ENCODE measurements at places on chromosomes 2 and 18.

- DNase-seq, result peak; percentile 19
Observed at GRCh38 chr2:16635791-16636699, 29.6 kb downstream of the CYRIA start.

- DNase-seq, result no peak
Observed at GRCh38 chr18:36597636-36598035, 231.2 kb downstream of the TPGS2 start.

DNA sequence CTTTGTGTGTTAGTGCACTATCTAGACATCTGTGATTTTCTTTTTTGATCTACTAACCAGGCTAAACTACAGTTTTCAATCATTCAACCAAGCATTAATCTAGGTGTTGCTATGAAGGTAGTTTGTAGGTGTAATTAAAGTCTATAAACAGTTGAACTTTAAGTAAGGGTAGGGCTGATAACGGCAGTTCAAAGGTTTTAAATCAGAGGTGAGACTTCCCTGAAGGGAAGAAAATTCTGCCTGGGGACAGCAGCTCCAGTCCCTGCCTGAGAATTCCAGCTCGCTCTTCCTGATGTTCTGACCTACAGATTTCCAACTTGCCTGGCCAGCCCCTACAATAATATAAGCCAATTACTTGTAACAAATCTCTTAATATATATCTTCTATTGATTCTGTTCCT, 663.9 kb downstream of the MBD2 start:
- no peak for DNase-seq

- no peak for DNase-seq
Observed at GRCh38 chr2:226137201-226137811, 662.3 kb downstream of the IRS1 start.

- DNase-seq, result no peak
Observed at GRCh38 chr2:173226899-173227698, 127.6 kb upstream of the CDCA7 start.

DNA sequence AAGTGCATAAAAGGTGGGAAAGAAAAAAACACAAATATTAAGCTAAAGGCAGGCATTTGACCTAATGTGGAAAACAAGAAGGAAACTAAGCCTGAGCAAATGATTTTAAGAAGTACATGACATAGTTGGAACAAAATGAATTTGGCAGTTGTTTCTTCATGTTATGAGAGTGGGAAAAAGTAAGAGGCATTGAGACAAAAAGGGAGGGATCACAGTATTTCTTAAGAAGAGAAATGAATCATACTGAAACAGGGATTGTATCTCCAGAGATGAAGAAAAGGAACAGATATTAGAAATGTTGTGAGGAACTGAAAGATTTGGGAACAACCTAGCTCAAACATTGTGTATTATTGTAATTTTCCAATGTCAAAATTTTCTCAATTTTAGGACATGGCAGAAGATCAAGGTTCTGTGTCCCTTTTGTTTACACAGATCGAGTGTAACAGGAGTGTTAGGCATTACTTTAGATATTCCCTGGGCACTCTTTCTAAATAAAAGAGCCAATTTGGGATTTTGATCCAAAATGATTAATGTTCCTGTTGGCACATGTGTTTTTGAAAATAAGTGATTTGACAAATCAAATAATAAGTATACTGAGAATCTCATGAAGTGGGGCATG, 98.6 kb downstream of the CALCRL start:
- no peak for DNase-seq

GRCh38 chr2:238722883-238723282, 125.0 kb upstream of the TWIST2 start:
- DNase-seq, result no peak

DNA sequence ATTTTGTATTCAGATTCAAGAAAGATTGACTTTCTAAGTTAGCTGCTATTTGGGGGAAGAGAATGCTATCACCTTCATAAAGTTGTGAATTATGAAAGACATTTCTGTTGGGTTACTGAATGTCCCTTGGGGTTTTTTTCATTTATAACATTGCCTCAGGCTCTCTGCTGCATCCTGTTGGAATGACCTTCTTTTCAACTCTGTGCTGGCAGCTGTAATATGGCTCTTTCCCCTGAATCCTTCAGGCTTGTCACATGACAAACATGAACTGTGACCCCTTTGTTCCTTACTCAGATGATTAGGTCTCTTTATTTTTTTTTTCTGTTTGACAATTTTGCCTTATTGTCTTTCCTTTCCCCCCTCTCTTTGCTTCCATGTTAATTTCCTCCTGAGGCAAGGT, 159.8 kb downstream of the TAF4B start:
- no peak for DNase-seq

- DNase-seq, result no peak
Observed at GRCh38 chr18:65057439-65058083, 693.3 kb upstream of the CDH7 start.

DNA sequence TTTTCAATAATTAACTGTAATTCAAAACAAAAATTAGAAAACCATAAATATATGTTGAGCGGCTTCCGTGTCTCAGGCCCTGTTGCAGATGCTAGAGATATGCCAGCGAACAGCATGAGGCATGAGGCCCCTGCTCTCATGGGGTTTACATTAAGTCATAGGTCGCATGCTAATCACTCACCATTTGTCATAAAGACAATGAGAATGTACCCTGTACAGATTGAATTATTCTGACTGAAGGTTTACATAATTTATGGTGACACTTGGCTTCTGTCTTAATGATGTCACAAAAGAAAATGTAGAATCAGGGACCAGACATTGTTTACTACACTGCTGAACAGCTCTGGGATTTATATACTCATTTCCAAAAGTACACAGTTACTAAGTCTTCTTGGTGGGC, 5.9 kb upstream of the VAPA start:
- DNase-seq, result no peak

DNA sequence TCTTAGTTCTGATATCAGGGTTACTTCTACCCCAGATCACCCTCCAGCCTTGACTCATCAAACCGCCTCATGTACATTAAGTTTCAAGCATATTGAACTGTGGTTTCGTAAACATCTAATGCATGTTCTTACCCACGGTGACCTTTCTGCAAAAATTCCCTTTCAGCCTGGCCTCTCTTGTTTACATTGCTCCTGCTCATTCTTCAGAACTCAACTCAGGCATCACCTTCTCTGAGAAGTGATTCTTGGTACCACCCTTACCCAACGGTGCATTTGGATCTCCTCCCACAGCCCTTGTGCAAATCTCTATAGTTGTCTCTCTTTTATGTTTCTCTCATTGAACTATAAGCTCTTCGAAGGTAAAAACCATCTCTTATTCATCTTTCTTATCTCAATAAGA, 503.1 kb upstream of the PKDCC start:
- DNase-seq, result no peak

DNA sequence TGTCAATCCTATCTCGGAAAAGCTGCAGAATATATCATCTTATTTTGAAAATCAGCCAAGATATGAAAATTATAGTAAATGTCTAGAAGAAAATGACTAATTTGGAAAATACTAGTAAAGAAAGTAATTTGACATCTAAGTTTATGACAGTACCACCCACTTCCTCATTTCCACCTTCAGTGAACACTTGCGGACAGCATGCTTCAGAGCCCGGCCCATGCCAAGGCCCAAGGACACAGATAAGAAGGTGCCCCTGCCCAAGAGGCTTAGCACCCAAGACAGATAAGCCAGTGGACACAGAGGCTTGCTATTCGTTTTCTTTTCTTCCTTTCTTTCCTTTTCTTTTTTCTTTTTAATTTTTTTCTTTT, 4.8 kb upstream of the KCNG2 start:
- DNase-seq, result no peak

GRCh38 chr2:238950551-238950950, 102.7 kb downstream of the TWIST2 start:
- DNase-seq, result no peak

DNA sequence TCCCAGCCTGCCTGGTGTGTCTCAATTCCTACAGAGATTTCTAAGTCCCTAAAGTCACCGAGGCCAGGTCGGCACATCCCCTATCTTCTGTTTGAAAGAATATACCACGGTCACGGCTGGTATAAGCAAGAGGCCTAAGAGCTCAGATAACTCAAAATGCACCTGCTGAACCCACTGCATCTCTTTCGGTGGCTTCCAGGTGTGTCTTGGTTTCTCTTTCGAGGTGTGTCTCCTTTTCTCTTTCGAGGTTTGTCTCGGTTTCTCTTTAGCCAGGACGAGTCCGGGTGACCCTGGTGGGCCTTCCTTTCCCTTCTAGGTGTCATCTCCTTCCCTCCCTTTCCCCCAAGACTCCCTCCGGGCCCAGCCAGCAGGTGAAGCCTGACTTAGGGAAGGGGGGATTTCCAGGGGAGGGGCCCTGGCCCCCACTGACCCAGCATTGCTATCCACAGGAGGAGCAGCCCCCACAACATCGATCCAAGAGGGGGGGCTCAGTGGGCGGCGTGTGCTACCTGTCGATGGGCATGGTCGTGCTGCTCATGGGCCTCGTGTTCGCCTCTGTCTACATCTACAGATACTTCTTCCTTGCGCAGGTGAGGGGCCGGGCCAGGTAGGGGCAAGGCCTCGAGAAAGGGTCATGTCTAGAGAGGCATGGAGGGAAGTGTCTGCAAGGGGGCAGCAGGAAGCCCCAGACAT, 8.4 kb downstream of the ITM2C start:
- no peak for DNase-seq

- DNase-seq, result no peak
Observed at GRCh38 chr18:9178557-9178956, 42.0 kb downstream of the ANKRD12 start.

DNA sequence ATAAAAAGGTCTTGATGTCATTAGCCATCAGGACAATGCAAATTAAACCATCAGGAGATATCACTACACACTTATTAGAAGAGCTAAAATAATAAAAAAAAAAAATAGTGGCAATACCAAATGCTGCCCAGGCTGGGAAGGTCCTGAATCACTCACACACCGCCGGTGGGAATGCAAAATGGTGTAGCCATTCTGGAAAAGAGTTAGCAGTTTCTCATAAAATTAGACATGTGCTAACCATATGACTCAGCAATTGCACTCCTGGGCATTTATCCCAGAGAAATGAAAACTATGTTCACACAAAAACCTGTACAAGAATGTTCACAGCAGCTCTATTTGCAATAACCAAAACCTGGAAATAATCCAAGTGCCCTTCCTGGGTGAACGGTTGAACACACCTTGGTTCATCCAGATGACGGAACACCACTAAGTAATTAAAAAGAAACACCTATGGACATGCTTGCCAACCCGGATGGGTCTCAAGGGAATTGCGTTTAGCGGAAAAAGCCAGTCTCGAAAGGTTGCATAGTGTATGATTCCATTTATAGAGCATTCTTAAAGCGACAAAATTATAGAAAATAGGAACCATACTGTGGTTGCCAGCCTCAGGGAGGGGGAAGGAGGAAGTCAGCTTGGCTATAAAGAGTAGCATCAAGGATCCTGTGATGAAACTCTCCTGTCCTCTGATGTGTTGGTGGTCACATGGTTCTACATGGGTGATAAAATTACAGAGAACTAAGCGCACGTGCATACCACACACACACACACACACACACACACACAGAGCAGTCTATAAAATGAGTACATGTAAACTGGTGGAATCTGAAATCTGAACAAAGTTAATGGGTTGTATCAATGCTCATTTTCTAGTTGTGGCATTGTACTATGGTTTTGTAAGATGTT, 4.6 kb downstream of the MBP start:
- no peak for DNase-seq

GRCh38 chr2:189683348-189683747, 8.9 kb downstream of the ANKAR start:
- DNase-seq, result no peak

- DNase-seq, result no peak
Observed at GRCh38 chr2:172248785-172249187, 146.1 kb upstream of the DLX2 start.

DNA sequence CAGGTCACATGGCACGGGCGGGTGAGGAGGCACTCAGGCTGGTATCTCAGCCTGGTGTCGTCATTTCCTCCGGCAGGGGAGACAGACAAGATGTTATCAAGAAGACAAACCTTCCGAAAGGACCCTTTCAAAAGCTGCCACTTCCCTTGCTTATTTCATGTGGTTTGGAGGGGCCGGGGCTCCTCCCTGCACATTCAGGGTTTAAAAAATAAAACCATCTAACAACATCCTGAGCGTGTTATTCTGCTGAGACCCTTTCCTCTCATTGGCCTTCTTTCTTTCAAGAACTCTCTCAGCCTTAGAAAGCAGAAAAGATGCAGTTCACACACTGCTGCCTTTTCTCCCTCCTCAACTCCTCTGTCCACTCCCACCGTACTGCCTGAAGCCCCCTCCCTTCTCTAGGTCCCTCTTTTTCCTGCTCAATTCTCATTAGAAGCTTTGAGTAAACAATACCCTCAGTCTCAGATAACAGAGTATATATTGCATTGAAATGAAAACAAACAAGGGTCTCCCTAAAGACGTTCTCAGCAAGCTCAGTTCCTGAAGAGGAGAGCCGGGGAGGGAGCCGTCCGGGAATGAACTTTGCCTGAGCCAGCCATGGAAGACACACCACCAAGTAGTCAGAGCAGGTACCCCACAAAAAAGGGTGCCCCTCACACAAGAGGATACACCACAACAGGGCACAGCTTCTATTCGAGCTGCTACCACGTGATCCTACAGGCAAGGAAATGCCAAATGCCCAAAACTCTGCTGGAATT, 9.7 kb downstream of the SMAD7 start:
- no peak for DNase-seq

- DNase-seq, result no peak
Observed at GRCh38 chr18:58692422-58693185, 21.3 kb downstream of the MALT1 start.

GRCh38 chr2:126776692-126777619, 121.0 kb downstream of the GYPC start:
- peak; percentile 47 for DNase-seq

- DNase-seq, result no peak
Observed at GRCh38 chr2:158993721-158994587, 25.5 kb downstream of the TANC1 start.

GRCh38 chr18:46814399-46814798, 57.5 kb upstream of the ST8SIA5 start:
- DNase-seq, result no peak

- no peak for DNase-seq
Observed at GRCh38 chr2:22037274-22037673, 913.5 kb downstream of the TDRD15 start.

- DNase-seq, result no peak
Observed at GRCh38 chr2:214577769-214578168, 166.9 kb downstream of the VWC2L start.

GRCh38 chr2:106185475-106186184, 8.5 kb downstream of the UXS1 start:
- DNase-seq, result no peak

GRCh38 chr2:109423556-109424359, 190.0 kb downstream of the SEPTIN10 start:
- no peak for DNase-seq

DNA sequence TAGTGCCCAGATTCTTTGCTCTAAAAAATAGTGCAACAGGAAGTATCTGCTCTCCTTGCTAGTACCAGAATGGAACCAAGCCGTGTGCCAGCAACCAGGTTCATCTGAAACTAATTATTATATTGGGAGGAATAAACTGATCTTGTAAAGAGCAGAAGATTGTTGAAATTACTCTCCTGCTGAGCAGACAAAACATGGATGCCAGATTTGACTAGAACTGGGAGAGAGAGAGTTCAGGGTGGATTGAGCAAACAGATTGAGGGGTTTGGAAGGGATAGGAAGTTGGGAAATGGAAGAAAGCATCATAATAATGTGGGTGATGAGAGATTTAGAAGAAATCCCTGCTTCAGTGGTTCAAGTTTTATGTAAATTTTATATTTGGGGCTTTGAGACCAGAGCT, 160.1 kb upstream of the RASGRP3 start:
- no peak for DNase-seq

Measured in substantia nigra (tissue), 51 donors.